NCI-H1694 treated with DMSO at 0.1 percent for 48 hours (cell line): ENCODE measurements at places on chromosomes 7 and 10.

DNA sequence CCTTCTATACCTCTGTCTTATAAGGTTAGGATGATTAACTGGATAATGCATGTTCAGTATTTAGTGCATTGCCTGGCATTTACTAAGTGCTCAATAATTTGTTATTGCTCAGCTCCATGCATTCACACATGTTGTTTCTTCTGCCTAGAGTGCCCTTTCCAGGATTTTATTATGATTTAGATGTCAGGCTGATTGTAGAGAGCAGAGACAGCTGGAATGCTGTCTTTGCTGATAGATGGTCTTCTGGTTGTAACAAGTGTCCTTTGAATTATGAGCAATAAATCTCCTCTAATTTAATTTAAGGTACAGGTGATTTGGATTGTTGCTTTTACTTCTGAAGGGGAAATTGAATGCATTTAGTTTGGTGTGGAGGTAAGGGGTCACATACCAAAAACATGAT lies 548.0 kb downstream of the MAGI2 start:
- no peak for DNase-seq

DNA sequence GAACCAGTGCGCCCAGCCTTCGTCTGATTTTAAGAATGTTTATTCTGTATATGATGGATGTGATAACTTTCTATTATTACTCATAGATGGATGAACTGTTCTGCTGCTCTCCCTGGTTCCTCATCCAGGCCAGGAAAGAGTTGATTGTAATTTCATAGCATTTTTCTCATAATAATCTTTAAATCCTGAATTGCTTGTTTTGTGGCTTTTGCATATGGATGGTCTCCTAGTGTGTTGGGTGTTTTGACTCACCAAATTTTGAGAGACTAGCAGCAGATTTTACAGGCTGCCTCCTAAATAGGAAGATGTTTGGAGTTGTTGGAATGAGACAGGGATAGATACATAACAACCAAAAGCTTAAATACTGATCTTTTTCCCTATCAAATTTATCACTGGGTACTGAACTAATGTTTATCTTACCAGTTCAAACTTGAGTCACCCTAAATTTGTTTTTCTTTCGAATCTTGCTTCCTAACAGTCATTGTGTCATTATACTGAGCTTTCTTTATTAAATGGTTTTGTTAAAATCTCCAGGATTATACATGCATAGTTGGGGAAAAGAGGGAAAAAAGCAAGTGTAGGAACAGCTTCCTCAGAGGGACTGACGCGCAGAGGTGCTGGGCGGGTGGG lies 106.0 kb upstream of the GATA3 start:
- DNase-seq: no peak

GRCh38 chr7:41415471-41416207 lies 287.3 kb downstream of the INHBA start:
- no peak for DNase-seq

- DNase-seq: no peak
Measured at GRCh38 chr10:110252151-110252550, 44.7 kb downstream of the MXI1 start.

- no peak for DNase-seq
Measured at GRCh38 chr7:134908289-134908688, 78.0 kb upstream of the AGBL3 start.

GRCh38 chr10:102231357-102232318 lies 5.5 kb downstream of the ELOVL3 start:
- DNase-seq: peak; percentile 41

- DNase-seq: no peak
Measured at GRCh38 chr10:22823109-22823508, 104.7 kb upstream of the ARMC3 start.

GRCh38 chr10:27482984-27483956 lies 20.8 kb upstream of the RAB18 start:
- no peak for DNase-seq

DNA sequence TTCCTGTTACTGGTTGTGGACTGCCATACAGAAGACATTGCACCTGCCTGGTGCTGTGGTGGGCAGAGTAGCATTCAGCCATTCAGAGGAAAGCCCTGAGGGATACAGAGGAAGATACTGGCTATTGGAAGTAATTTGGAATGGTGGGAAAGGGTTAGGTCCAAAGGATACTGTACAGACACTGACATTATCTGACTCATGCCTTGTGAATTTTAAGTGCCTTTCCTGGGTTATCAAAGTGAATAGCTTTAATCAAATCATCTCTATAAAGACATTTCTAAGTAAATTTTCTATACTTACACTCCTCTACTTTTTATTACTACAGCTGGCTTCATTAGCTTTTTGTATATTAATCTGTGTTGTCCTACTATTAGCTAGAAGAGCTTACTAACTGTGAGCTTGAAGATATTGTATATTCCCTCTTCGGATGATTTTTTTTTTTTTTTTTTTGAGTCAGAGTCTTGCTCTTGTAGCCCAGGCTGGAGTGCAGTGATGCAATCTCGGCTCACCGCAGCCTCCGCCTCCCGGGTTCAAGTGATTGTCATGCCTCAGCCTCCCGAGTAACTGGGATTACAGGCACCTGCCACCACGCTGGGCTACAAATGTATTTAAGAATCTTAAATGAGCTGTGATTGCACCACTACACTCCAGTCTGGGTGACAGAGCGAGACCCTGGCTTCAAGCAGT lies 186.5 kb downstream of the ADK start:
- no peak for DNase-seq

- DNase-seq: no peak
Measured at GRCh38 chr10:110973400-110973799, 54.0 kb downstream of the SHOC2 start.

GRCh38 chr10:125398270-125398669 lies 237.9 kb upstream of the CTBP2 start:
- no peak for DNase-seq

GRCh38 chr10:61487506-61487905 lies 34.3 kb upstream of the TMEM26 start:
- DNase-seq: no peak

DNA sequence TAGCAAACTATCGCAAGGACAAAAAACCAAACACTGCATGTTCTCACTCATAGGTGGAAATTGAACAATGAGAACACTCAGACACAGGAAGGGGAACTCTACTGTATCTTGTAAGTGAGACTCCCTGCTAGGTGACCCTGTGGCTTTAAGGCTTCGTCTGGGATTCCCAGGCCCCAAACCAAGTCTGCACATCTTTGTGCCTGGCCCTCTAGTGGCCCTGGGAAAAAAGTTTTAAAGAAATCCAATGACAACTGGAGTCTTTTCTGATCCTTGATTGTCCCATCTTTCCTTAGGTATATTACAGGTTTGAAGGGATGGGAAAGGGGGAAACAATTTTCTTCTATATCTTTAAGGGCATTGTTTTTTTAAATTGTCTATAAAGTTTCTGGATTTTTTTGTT lies 10.6 kb upstream of the LIPM start:
- no peak for DNase-seq

GRCh38 chr10:74238031-74238431 lies 87.0 kb downstream of the ADK start:
- DNase-seq: no peak

- no peak for DNase-seq
Measured at GRCh38 chr10:23918090-23918723, 290.7 kb upstream of the KIAA1217 start.

- no peak for DNase-seq
Measured at GRCh38 chr10:59626523-59626869, 83.2 kb downstream of the SLC16A9 start.

DNA sequence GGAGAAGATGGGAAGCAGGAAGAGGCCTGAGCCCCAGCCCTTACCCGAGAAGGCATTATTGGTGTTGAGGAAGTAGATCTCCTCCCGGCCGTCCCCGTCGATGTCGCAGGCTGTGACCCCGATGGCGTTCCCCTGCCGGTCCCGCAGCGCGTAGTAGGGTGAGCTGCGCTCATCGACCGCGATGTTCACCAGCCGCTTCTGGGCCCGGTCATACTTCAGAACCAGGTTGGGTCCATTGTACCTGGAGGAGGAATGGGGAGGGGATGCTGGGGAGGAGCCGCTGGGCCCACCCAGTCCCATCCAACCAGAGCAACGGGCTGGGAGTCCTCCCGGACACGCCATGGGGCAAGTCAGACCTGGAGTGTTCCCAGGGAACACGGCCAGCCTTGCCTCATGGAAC lies 86.5 kb downstream of the GOLGA7B start:
- DNase-seq: no peak

DNA sequence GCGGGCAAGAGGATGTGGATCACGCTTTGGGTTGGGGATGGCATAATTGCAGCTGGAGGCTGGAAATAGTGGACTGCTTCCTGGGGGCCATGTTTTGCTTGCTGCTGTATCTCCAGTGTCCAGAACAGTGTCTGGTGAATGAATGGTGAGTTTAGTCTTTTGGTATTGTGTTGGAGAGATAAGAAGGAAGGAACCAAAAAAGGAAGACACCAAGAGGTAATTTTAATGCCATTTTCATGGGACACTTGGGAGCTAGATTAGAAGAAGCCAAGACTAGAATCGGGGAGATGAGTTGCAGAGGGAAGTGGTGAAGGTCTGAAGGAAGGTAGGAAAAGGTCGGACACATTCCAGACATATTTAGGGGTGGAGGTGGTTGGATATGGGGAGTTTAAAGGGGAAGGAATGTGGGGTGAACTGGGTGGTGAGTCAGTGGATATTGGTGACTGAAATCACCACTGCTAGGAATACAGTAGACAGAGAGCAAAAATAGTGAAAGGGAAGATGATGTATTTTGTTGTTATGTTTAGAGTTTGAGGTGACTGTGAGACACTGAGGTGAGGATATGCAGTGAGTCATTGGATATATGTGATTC lies 76.7 kb downstream of the CCNY start:
- no peak for DNase-seq

DNA sequence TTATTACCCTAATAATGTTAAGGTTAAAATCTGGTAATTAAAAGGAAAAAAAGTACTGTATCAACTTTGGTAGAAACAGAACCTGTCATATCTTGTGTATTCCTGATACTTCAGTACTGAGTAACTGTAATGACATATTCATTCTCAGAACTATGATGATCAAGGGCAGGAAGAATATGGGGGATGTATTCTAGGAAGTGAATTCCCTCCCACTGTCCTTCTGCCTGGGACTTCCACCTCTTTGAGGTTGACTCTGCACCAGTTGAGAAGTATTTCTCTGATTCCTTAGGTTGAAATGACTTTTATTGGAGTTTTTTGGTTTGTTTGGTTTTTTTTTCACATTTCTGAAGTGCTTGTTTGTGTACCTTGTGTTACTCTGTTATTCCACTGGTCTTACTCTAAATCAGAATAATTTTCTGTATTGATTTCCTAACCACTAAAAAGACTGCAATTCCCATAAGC lies 36.9 kb downstream of the WASL start:
- DNase-seq: no peak

DNA sequence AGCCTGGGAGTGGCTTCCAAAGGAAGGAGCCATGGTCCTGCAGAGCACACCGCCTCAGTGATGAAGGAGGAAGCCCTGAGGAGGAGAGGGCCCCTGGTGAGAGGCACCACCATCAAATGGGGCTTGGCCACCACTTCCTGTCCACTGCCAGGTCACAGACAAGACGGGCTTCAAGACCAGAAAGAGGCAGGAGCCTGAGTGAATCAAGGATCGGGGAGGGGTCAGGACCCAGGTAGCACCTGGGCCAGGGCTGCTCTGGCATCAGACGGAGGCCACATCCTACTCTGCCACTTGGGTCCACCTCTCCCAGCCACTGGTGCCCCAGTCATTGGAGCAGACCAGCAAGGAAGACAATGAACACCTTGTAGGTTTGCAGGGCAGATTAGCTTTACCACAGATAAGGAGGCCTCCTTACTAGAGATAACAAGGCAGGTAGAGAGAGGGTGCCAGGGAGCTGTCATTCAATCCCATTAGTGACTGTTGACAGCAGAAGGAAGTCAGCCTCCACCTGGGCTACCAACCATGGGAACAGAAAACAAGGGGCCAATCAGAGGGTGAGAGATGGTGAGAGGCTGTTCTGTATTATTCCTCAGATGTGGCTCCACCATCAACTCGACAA lies 143.4 kb downstream of the TNS3 start:
- DNase-seq: no peak

DNA sequence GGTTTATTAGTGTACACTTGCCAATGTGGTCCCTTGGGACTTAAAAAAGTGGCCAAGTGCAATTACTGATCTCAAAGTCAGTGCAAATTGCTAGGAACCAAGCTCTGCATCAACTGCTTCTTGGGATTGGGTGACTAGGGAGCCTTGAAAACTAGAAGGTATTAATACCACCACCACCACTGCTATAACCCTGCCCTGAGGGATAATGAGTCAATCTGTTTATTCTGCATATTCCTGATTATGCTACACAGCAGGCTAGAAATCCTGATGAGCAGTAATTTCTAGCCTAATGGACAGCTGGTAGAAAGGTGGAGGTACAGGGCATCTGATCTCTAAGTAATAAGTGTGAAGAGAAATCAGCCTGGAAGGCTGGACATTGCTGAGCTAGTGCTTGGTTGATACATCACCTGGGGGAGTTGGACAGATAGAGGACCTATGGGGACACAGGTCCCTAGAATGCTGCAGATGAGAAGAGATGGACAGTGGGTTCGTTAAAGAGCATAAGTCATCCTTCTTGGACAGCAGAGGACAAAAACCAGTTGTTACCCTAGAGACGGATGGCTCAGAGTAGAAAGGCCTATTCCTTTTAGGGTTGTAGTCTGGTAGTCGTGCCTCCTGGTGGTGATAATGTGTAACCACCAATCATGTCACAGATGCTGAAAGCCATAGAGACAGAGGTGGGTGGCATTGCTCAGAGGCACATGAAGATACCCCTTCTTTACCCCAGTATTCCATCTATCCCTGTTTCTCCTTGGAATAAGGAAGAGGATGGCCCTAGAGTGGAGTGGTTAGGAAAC lies 554.8 kb downstream of the SORCS1 start:
- no peak for DNase-seq

- no peak for DNase-seq
Measured at GRCh38 chr7:23893176-23893941, 183.3 kb downstream of the STK31 start.

GRCh38 chr10:124497196-124497881 lies 35.7 kb downstream of the LHPP start:
- DNase-seq: no peak

DNA sequence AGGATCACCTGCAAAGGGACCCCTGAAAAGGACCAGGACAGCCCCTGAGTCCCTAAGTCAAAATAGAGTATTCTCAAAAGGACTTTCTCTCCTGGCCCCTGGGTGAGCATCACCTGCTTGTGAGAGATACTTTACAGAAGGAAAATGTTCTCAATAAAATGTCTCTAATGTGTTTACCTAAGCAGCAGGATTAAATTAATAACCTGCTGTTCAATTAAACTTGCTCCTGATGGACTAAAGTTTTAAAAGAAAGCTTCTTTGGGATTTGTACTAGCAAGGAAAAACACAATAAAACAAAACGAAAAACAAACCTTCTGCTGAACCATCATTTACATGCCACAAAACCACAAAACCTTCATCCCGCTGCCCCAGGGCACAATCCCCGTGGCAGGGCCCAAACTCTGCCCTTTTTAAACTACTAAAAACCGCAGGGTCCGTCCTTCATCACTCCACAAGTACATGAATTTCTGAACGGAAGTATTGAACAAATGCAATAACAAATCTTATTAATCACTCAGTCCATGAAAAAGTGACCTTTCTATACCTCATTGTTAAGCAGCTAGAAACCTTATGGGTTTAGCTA lies 197.7 kb downstream of the TCERG1L start:
- DNase-seq: no peak

- DNase-seq: no peak
Measured at GRCh38 chr7:7816084-7816483, 97.7 kb upstream of the RPA3 start.

- no peak for DNase-seq
Measured at GRCh38 chr7:110129159-110129558, 961.8 kb upstream of the LRRN3 start.
